ENCODE measurements at places on chromosomes 1 and 21.

- no peak for DNase-seq
Observed at GRCh38 chr1:46011121-46011695, 121.2 kb downstream of the PIK3R3 start.

GRCh38 chr1:166182281-166182680 lies 15.5 kb upstream of the FAM78B start:
- no peak for DNase-seq

DNA sequence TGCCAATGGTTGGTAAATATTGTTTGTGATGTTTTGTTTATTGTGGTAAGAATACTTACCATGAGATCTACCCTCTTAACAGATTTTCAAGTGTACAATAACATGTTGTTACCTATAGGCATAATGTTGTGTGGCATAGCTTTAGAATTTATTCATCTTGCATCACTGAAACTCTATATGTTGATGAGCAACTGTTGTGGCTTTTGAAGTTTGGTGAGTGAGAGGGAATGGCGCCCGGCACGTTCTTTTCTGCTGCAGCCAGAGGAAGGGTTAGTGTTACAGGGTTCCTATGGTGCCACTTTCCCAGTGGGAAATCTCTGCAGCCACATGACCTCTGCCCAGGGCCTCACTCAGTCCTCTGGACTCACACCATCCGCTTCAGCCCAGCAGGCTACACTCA lies 342.5 kb upstream of the ADGRL2 start:
- no peak for DNase-seq

DNA sequence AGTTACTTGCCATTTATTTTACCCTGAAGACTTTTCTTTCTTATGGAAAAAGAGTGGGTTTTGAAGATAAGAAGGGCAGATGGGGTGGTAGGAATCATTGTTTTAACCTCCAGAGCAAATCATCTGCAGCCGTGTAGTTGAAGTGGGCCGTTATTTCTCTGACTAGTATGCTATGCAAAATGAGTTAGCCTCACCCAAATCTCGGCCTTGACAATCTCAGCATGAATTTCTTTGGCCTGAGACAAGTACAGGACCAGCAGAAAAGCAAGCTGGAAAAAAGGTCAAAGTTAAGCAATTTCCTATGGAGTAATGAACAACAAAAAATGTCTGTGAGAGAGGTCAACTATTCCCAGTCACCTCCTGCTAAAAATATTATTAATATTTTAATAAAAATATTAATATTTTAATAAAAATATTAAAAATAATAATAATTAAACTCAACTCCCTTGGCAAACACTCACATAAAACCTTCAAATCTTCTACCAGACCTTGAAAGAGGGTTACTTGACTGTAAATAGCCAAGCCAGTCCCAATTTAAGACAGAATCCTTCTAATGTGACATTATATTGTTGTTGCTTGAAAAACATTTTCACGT lies 6.8 kb upstream of the TEKT2 start:
- DNase-seq, result no peak

GRCh38 chr21:38691631-38692030 lies 114.1 kb upstream of the ETS2 start:
- DNase-seq, result no peak

DNA sequence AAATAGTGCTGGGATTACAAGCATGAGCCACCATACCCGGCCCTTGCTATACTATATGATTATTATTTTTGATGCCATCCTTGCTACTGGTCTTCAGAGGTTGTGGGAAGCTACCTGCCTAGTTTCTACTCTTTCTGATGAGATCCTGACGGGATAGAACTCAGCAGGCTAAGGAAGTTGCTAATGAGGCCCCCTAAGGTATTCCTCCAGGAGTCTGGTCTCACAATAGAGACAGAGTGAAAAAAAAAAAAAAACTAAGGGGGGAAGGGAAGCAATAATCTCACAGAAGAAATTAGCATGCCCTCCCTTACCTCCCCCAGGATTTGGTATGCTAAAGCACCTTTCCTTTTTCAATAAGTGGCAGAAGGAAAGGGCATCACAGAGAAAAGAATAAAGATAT lies 17.6 kb downstream of the INTS3 start:
- no peak for DNase-seq
